ENCODE measurements at places on chromosomes 3 and 15.

DNA sequence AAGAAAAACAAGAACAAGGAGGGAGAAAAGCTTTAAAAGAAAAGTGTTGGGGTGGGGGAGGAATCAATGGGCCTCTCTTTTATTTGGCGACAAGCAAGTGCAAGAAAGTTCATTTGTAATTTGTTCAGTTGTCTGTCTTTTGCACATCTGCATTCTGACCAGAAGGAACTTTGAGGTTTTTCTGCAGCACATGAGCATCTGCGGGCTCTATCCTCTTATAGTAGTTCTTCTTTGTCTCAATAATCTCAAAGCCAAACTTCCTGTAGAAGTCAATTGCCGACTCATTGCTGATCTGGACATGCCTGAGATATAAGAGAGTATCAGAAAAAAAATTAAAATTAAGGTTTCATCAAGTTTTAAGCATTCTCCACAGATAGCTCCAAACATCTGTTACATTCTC lies 24.4 kb downstream of the NAA50 start:
- DNase-seq, result no peak

DNA sequence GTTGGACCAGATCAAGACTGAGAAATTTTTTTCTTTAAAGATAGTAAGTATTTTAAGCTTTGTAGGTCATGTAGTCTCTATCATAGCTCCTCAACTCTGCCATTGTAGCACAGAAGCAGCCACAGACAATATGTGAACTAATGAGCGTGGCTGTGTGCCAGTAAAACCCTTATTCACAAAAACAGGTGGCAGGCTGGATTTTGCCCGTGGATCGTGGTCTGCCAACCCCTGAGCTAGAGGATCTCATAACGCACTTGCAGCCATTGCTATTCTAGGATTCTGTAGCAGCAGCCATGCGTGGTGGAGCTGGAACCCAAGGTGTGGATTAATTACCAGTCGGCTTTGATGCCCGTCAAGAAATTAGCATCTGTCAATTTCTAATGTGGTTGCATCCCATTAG lies 68.7 kb upstream of the PLXNA1 start:
- DNase-seq, result no peak

DNA sequence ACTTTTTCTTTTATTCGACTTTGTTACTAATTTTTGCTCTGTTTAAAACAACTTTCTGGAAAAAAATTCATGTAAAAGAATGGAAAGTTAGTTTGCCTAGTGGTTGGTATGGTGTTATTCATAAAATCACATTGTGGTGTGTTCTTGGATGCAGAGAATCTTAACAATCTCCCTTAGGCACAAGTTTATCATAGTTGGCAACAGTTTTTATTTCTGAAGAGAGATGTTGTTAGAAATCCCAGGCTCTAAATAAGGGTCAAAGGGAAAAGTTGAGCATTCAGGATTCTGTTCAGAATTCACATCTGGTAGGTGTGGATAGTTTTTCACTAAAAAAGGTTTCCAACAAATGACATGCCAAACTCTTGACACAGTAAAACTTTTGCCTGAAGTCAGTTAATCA lies 6.4 kb downstream of the DUT start:
- DNase-seq, result no peak

- DNase-seq, result no peak
Observed at GRCh38 chr3:50450209-50450921, 53.1 kb downstream of the CACNA2D2 start.

GRCh38 chr3:187039100-187039722 lies 100.1 kb downstream of the RPL39L start:
- DNase-seq, result no peak

GRCh38 chr15:41887893-41888292 lies 6.0 kb downstream of the SPTBN5 start:
- DNase-seq, result no peak

GRCh38 chr3:5198986-5199731 lies 11.7 kb downstream of the EDEM1 start:
- no peak for DNase-seq

GRCh38 chr3:171393032-171393744 lies 67.0 kb downstream of the TNIK start:
- DNase-seq, result peak; percentile 70

- peak; percentile 62 for DNase-seq
Observed at GRCh38 chr3:197339841-197340520, 41.6 kb upstream of the DLG1 start.

Measured in skeletal muscle cell (primary cell).